ENCODE measurements at places on chromosomes 7 and 10. TPM values are rescaled to one million over a fixed set of nuclear protein-coding genes. Genes with fewer than 3 reads are reported as not detected.

MBL2 gene
- total RNA-seq, result not detected

CALN1 gene
- not detected for total RNA-seq

WEE2 gene
- not detected for total RNA-seq

NXPH1 gene
- total RNA-seq, result not detected

CD36 gene
- total RNA-seq, result 1,000 TPM

BMPER gene
- total RNA-seq, result 18.8 TPM

LHFPL3 gene
- total RNA-seq, result not detected

Measured in smooth muscle cell of the pulmonary artery (primary cell).